ENCODE measurements at places on chromosomes 13 and 19. TPM values are rescaled to one million over a fixed set of nuclear protein-coding genes. Genes with fewer than 3 reads are reported as not detected.

Gene ACP7
- total RNA-seq, result not detected

Gene NLRP11
- total RNA-seq, result 0.01 TPM

Gene PTH2
- not detected for total RNA-seq

Gene NXNL1
- total RNA-seq, result not detected

Gene S1PR5
- 1.2 TPM for total RNA-seq

Gene CAPN12
- 5.5 TPM for total RNA-seq

Gene AMH
- 14.0 TPM for total RNA-seq

Gene KCNN1
- total RNA-seq, result 0.92 TPM

Gene ZFR2
- total RNA-seq, result 0.17 TPM

Gene LYPD3
- total RNA-seq, result 0.22 TPM

Gene PRR36
- 0.44 TPM for total RNA-seq

Gene ZNF497
- total RNA-seq, result 1.2 TPM

Gene BCAM
- 68.3 TPM for total RNA-seq

Gene MCEMP1
- not detected for total RNA-seq

Gene ZNF443
- 0.87 TPM for total RNA-seq

Gene GTF3A
- 93.8 TPM for total RNA-seq

Gene RASIP1
- 0.45 TPM for total RNA-seq

Gene TM9SF2
- 54.0 TPM for total RNA-seq

Gene LRRC63
- 0.08 TPM for total RNA-seq

Gene ANKRD10
- 45.3 TPM for total RNA-seq

Gene OR7A5
- total RNA-seq, result not detected

Gene KIR3DL2
- not detected for total RNA-seq

Gene WBP4
- total RNA-seq, result 8.0 TPM

Gene GAPDHS
- total RNA-seq, result 0.10 TPM

Gene SOX1
- not detected for total RNA-seq

Gene PDX1
- total RNA-seq, result 0.04 TPM

Gene ZNF790
- total RNA-seq, result 0.18 TPM

Gene CDC16
- total RNA-seq, result 41.8 TPM

Gene ZNF541
- total RNA-seq, result 0.06 TPM

Gene ZNF578
- total RNA-seq, result not detected

Gene FFAR1
- 0.02 TPM for total RNA-seq

Gene SIGLECL1
- total RNA-seq, result not detected

Gene KASH5
- not detected for total RNA-seq

Gene SOX21
- 0.35 TPM for total RNA-seq

Gene IGFL2
- 0.86 TPM for total RNA-seq

Gene LGALS7B
- 0.43 TPM for total RNA-seq

Data from A549 treated with AZD2906 at 1 μM for 4 hours (cell line).